Vagina (tissue), 2 donors: ENCODE measurements at places on chromosomes 16 and 17.

DNA sequence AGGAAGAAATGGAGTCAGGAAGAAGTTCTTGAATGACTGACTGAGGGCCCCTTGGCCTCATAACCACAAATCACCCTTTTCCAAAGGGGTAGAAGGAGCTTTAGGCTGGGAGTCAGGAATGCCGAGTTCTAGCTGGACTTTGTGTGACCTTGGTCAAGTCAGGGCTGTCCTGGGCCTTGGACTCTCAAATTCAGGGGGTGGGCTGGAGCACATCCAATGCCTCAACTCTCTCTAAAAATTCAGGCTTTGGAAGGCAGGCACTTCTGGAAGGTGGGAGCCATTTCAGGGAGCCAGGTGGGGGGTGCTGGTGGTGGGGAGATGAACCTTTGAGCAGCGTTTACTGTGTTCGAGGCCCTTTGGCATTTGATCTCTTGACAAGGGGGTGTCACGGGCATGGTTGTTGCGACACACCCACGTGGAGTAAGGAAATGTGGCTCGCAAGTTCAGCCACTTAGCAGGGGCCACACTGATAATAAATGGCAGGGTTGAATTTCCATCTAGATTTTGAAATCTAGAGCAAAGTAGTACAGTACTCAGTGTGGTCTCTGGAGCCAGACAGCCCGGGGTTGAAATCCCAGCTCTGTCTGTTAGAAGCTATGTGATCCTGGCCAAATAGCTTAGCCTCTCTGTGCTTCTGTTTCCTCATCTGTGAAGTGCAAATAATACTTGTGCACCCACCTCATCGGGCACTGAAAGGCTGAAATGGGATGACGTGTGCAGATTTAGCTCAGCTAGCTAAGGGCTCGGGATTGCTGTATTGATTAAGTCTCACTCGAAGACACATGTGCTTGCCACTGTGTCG is 47.1 kb upstream of the CIBAR2 start:
- DNase-seq: no peak

- no peak for DNase-seq
These were observed 7.0 kb downstream of the ARMC7 start for GRCh38 chr17:75116737-75117136.

DNA sequence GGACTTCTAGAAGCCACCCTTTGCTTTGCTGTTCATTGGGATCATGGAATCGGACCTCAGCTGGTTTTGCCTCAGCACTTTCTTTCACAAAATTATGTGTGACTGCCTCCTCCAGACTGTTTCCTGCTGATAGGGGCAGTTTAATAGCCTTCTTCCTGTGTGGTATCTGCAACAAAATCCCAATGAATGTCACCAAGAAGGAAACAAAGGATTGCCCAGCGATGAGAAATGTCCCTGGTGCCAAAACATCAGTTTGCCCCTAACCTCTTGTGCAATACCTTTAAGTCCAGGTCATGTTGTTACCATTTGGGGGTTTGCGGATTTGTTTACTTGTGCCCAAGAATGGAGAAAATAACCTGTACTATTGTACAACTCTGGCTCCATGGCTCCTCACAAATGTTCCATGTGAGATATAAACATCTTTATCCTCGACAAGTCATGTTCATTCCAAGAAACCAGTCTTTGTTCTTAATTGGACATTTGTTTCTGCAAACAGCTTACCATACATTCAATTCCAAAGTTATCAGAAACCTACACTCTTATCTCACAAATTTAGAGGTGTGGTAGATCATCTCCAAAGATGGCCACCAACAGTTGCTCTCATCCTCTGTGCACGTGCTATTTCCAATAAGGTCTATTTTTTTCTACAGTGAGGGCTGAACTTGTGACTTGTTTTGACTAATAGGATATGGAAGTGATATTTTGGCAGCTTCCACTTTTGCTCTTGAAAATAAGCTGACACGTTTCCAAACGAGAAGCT is 14.8 kb downstream of the TAC4 start:
- no peak for DNase-seq

GRCh38 chr17:28405632-28406472 is at the start of gene SLC46A1:
Gene SLC46A1 (minus strand): TSS chr17:28406212. CDS start chr17:28406114, 98 bp downstream.
- no peak for DNase-seq

GRCh38 chr17:10087355-10087754 is 111.1 kb downstream of the GAS7 start:
- no peak for DNase-seq
